ENCODE measurements at places on chromosomes 4 and X.
A peak's percentile ranks its signal among the peaks of the same experiment; 100 is the strongest.

GRCh38 chrX:39756086-39756883 lies 341.5 kb downstream of the BCOR start:
- DNase-seq, result no peak

DNA sequence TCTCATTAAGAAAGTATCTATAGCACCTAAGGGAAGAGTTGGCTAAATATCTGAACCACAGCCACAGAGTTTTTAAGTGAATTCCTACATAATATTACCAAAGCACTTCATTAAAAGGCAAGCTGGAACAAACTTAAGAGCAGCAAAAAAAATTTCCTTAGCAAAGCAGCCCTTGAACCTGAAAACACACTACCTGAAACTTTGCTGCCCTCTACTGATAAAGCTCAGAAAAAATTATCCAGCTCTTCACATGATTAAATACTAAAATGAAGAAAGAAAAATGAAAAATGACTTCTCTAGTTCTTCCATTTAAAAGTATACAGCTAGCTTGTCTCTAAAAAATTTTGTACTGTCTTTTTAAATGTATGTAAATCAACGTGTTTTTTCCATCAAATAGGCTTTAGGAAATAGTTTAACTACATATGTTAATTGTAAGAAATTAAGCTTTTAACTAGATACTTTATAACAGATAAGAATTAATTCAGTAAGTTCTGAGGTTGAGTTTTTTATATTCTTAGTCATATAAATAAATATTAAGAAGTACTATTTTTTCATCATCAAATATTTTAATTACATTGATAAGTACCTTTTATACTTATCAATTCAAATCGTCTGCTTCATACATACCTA lies 156.1 kb downstream of the STPG2 start:
- peak; percentile 28 for DNase-seq

- DNase-seq, result no peak
These were observed 128.4 kb upstream of the SCML1 start for GRCh38 chrX:17608888-17609287.

DNA sequence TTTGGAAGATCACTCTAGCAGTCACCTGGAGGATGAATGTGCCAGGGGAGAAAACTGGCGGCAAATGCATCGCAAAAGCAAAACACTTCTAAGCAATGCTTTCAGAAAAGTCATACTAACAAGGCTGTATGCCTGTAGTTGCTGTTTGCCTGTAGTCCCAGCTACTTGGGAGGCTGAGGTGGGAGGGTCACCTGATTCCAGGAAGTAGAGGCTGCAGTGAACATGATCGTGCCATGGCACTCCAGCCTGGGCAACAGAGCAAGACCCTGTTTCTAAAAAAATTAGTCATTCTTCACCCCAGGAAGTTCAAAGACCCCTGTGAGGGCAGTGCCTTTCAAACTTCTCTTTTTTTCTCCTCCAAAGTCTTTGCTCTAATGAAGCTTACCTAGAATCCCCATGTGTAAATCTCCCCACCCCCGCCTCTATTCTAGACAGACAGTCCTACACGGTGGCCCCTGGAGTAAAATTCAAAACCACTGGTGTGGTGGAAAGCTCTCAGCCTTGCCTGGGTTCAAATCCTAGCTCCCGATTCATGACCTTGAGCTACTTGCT lies 5.5 kb downstream of the SOWAHD start:
- no peak for DNase-seq

DNA sequence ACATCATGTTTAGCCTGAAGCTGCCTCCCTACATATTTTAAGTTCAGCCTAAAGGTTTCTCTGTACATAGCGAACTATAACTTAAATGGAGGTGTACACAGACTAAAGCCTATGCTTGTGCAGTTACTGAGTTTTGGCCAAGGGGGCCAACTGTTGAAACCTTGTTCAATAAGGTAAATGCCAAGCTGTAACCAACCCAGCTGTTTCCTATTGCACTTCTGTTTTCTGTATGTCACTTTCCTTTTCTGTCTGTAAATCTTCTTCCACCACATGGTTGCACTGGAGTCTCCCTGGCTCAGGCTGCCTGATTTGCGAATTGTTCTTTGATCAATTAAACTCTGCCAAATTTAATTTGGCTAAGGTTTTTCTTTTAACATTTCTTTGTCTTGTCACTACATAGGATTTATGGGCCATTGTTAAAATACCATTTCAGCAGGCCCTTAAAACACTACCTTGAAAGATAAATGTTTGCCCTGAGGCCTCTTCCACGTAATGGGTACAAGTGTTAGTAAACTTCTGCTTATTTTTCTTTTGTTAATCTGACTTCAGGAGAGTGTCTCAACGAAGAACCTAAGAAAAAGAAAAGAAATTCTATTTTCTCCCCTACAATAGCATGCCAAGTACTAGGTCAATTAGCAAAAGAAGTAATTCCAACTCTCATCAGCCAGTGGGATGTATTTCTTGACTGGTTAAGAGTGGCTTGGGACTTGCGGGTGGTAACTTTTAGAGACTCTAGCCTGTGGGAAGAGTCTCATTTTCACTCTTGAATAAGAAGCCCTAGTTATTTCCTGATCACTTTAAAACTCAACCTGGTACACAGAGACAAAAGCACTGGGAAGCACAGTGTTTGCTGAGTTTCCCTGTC lies 45.7 kb upstream of the PRSS12 start:
- DNase-seq, result no peak

GRCh38 chr4:78756776-78757175 lies 19.4 kb upstream of the BMP2K start:
- DNase-seq, result no peak

DNA sequence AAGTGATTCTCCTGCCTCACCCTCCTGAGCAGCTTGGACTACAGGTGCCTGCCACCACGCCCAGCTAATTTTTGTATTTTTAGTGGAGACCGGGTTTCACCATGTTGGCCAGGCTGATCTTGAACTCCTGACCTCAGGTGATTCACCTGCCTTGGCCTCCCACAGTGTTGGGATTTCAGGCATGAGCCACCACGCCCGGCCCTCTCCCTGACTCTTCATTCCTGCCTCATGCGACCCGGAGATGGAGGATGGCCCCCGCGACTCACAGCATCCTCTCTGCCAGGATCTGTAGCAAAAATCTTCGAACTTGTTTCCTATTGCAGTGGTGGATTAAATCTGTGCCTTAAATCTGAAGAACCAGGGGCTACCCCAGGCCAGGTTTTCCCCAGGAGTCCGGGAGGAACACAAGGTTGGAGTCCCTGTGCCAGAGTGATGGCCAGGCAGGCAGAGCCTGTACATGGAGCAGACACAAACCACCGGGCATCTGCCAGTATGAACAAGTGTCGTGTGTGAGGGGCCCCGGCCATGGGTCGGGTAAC lies 11.5 kb downstream of the CPLX1 start:
- no peak for DNase-seq

DNA sequence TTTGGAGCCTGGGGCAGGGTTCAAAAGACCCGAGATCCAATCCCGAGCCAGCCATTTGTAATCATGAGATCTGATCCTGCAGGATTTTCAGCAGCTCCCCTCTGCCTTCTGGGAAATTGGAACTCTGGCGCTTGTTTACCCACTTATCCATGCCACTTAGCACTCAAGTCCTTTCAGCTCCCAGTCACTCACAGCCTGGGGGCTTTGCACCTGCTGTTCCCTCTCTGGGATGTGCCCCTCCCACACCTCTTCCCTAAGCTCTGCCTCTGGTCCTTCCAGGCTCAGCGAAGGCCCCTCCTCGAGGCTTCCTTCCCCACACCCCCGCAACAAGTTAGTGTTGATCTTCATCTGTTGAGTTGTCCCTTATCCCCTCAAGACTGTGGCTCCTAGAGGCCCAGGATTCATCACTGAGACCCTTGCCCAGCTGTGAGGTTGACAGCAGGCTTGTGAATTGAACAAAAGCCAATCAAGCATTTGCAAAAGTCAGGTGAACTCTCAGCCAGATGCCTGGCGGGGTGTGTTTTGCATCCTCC lies 99.1 kb upstream of the AFAP1 start:
- no peak for DNase-seq

GRCh38 chr4:120858776-120859175 lies 63.8 kb downstream of the PRDM5 start:
- no peak for DNase-seq

- DNase-seq, result no peak
These were observed 136.0 kb upstream of the ARX start for GRCh38 chrX:25151749-25152148.

- DNase-seq, result peak; percentile 50
These were observed 65.3 kb downstream of the EGF start for GRCh38 chr4:109977854-109978501.

DNA sequence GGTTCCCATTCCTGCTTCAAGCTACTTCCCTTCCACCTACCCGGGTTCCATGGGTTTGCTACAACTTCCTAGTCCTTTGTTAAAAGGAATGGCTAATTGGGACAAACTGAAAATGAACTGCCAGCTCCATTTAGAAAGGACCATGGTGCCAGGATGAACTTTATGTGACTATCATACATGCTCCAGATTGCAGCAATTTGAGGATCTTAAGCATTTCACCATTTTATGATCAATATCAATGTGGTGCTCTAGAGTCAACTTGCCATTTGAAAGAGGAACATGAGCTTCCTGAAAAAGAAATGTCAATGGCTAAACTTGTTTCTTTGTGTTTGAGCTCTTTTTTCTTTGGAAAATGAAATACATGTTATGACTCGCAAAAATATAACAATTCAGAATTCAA lies 92.7 kb upstream of the IL15 start:
- no peak for DNase-seq

Data from kidney glomerular epithelial cell (primary cell).